Fibroblast of skin of abdomen (primary cell): ENCODE measurements at places on chromosomes 2 and 18.

- DNase-seq = peak; percentile 25
Measured at GRCh38 chr2:9473985-9474360, 378 bp upstream of the IAH1 start.

DNA sequence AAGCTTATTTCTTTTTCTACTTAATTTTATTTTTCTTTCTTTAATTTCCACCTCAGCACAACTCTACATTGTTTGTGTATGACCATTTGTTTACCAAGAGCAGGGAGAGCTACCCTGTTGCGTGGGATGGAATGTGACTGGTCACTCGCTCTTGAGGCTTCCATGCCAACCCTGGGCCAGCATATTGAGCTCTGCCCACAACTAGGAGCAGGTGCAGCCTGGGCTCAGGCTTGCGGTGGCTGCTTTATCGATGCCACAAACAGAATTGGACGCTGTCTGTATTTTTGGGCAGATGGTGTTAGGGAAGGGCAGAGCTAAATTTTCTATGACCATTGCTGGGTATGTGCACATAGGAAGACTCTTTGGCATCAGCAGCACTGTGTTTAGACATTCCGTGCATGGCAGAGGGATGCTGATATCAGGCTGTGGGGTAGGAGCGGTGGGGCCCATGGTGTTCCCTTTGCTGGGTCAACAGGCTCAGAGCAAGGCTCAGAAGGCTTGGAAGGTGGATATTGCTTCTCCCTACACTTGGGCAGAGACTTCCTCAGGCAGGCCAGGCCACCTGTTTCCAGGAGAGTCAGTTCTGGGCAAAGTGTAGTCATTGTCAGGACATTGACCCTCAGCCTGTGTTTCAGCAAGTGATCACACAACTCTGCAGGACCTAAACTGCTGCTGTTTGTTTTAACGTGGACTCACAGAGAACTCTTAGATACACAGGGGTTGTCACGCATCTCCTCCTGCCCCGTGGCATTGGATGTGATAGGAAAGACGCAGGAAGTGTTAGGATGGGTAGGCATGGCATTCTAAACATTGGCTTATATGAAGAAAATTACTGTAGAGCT, 40.2 kb downstream of the TMEM182 start:
- DNase-seq = no peak

- DNase-seq = no peak
Measured at GRCh38 chr2:230840301-230840700, 24.4 kb upstream of the ITM2C start.

- DNase-seq = no peak
Measured at GRCh38 chr2:189012351-189012750, 38.2 kb downstream of the COL3A1 start.

DNA sequence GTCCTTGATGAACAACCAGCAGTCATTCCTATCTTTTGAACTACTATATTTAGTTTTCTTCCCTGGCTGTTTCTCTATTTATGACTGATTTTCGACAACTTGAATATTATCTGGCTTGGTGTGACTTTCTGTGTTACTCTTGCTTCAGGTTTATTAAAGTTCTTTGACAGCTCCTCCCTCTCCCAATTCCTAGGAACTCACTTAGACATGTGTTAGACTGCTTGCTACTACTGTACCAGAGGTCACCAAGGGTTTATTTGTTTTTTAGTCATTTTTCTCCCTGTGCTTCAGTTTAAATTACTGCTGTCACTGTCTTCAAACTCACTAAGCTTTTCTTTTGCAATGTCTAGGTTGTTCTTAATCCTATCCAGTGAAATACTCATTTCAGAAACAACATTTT, 90.5 kb downstream of the TMEM131 start:
- no peak for DNase-seq

GRCh38 chr2:182018218-182018617, 32.6 kb downstream of the PPP1R1C start:
- peak; percentile 74 for DNase-seq

GRCh38 chr18:55106466-55106865, 147.2 kb upstream of the CCDC68 start:
- DNase-seq = no peak

DNA sequence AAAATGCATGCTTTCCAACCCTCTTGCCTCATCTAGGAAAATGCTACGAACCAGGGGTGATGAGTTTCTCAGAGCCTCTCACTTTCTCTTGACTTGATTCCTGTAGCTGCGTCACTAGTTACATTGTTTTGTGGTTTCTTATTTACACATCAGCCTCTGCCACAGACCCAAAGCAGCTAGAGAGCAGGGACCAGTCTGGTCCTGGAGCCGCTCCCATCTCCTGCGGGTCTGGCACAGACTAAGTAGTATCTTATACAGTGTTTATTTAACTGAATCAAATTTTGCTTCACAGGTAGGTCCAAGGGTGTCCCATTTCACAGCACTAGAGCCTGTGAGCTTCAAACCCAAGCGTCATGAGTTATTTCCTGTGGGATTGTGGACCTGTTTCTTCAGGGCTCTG, 310.5 kb downstream of the MYCN start:
- no peak for DNase-seq

- no peak for DNase-seq
Measured at GRCh38 chr2:174080672-174081121, 115.5 kb upstream of the SP3 start.

DNA sequence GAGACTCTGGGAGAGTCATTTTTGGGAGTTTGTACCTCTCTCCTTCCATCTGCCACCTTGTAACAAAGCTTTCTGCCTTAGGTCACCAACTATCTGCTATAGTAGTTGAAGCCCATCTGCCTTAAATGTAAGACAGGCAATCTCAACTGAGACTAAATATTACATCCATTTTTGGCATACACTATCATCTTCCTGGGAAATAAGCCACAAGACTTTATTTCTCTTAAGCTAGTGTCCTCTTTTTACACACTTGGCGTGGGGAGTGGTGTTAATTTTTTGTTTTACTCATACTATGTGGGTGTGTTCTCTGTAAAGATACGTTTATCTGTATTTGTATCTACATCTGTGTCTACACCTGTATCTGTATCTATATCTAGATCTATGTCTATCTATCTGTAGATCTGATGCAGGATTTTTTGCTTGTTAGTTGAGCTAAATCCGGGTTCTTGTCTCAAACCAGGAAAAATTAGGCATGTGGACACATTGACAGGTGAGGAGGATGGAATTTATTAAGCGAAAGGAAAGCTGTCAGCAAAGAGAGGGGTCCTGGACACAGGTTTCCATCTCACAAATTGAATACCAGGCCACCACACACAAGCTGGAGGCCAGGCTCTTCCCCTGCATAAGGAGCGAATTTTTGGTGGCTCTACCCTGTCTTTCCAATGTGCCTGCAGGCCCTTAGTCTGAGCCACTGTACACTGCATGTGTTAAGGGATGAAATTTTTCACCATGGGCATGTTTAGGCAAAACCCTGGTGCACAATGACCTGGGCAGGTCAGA, 64.8 kb upstream of the RND3 start:
- no peak for DNase-seq

GRCh38 chr2:204948822-204949221, 403.5 kb downstream of the PARD3B start:
- DNase-seq = no peak

DNA sequence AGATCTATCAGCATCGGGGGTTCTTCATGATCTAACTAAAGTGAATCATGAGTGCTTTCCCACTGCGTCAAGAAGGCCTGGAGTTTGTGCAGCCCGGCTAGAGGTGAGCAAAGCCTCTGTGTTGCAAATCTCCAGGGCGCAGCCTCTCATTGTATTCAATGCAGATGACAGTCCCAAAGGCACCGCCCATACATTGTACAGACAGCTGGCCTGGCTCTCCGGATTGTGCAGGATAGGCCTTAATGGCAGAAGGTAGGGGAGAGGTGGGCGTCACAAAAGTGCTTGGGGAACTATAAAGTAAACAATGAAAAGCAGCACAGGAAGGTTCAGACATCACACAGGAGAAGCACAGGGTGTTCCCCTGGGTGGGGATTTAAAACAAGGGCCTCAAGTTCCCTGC, 907 bp upstream of the GYPC start:
- DNase-seq = no peak

DNA sequence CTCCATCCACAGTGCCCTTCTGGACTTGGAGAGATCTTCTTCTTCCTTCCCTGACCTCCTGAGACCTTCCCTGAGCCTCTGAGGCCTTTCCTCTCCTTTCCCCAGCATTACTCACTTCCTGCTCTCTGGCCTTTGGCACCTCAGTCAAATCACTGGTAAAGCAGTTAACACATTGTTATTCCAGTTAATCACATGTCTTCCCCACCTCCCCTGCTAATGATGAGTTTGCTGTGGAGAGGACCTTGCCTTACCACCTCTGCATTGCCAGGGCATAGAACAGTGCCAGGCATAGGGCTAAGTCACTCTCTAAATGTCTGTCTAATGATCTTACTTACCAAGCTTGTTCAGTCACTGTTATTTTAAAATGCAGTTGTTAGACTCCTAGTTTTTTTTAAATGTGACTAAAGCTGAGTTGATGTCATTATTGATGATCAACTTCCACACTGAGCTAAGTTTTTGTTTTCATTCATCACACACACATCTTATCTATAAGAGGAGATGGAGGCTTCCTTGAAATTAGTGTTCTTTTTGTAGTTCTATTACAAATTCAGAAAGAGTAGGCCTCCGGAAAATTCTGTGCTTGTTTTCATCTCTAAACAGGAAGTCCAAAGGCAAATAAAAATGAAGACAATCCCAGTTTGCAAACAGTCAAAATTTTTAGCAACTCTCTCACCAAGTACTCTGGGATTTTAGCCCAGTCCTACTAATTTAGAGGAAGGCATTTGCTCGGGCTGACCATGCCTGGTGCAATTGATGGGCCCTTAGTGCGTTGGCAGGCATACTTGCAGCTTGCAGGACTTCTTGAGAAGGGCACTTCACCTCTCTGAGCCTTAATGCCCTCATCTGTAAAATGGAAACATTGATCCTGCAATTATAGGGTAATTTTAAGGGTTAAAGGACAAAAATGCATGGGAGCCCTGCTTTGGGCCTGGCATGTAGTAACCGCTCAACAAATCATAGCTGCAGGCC, 113.7 kb upstream of the SPRED2 start:
- peak; percentile 20 for DNase-seq

DNA sequence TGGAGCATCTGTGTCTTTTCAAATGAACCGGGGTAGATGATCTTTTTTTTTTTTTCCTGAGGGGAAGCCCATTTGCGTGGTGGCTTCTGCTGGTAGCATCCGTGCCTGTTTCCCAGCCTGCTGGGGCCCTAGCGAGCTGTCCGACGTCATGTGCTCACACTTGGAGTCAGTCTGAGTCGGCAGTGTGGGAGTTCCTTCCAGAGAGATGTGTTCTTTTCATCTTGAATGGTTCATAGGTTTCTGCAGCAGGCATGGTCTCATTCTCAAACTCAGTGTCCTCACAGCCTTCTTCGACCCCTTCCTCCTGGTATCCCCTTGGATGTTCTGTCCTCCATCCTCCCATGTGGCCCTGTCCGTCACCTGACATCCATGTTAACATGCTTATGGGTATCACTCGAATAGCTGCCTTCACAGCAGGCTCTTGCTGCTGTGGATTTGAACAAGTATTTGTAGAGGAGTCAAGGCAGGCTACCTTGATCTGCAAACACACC, 51.0 kb downstream of the LDLRAD4 start:
- DNase-seq = peak; percentile 27

- DNase-seq = no peak
Measured at GRCh38 chr2:233061591-233062450, 1.7 kb downstream of the INPP5D start.

DNA sequence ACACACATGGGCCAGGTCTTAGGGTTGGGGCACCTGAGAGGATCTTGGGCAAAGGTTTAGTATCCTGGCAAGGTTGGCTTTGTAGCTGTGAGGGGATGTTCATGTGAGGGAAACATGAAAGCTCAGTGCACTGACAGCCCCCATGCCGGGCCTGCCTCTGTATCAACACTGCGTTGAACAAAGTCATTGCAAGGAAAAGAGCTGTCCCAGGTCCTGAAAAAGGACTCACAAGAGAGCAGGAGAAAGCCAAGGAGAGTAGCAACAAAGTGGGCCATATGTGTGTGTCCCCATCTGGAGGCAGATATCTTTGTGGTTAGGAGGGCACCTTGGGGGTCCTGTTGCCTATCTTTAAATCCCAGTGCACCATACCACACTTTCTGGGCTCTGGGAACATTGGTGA, 237.8 kb upstream of the THSD7B start:
- no peak for DNase-seq

GRCh38 chr2:200845194-200845593, 19.3 kb downstream of the CLK1 start:
- no peak for DNase-seq

DNA sequence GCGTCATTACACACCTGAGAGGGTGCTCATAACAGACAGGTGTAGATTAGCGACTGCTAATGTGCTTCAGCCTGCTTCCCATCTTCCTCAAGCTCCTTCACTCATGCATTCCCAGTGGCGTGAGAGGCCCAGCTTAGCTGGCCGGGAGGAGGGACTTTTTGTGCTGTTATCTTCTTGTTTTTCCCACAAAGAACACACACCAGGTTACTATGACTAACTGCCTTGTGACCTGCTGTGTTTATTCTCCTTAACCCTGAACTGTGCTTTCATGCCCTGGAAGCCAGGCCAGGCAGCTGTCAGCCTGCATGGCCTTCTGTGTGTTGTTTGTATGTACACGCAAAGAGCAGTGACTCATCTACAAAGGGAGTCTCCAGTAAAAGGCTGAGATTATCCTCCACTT, 143.8 kb downstream of the PIEZO2 start:
- DNase-seq = peak; percentile 17

GRCh38 chr2:241976296-241976695, 106.8 kb downstream of the RTP5 start:
- DNase-seq = no peak

DNA sequence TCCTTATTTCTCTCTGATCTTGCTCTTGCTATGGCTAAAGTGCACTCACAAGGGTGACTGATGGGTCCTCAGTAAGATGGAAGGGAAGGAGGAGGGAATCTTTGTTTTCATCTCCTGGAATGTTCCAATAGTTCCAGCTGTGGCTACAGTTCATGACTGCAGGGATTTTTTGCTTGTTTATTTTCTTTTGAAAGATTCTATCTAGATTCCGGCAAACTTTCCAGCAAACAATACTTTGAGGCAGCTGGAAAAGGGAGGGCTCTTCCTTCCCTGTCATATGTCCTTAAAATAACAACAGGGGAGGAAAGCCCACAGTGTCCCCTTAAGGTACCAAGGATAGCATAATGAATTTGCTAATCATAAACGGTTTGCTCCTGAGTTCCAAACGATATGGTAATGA, 111.3 kb upstream of the SLC14A2 start:
- DNase-seq = no peak

GRCh38 chr2:99035920-99036319, 99.9 kb upstream of the CRACDL start:
- no peak for DNase-seq
